ENCODE measurements at places on chromosomes 12 and 14.

DNA sequence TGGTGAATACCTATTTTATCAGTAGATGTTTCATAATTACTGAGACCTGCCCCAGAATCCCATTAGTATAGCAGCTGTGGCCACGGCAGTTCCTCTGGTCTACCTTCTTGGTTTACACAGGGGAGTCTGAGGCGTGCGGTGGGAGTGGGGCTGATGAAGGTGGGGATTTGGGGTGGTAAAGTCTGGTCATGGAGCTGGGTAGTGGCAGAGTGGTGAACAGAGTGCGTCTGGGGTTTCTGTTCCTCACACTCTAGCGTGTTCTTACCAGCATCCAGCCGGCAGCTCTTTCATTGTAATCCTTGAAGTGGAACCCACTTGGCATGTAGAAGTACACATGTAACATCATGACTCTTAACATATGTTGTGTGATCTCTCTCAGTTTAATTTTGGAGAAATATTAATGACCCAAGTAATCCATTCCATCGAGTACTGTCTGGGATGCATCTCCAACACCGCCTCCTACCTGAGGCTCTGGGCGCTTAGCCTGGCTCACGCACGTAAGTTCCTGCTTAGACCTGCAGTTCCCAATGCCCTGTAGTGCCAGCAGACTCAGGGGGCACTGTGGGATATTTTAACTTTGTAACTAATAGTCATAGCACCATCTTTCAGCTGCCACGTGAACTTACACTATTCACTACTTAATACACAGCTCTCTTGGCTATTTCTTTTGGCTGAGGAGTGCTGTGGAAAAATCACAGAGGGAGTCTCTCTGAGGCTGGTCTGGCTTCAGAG lies 7.9 kb upstream of the DNAH10 start:
- no peak for DNase-seq

- no peak for DNase-seq
Measured at GRCh38 chr12:55744340-55745030, 1.6 kb downstream of the GDF11 start.

DNA sequence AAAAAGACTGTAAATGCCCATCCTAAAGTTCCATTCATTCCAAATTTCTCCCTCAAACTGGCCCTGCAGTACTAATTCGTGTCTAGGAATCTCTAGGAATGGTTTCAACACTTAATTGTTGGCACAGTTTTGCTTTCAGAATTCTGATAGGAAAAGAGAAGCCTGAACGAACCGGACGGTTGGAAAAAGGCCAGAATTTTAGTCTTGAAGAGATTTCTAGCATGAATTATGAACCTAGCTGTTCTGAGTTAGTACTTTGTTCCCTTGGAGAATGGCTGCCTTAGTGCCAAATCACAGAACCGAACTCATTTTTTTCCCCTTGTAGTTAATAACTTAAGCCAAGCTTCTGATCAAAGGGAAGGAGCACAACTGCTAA lies 262.6 kb downstream of the ADAMTS20 start:
- DNase-seq = peak; percentile 67

DNA sequence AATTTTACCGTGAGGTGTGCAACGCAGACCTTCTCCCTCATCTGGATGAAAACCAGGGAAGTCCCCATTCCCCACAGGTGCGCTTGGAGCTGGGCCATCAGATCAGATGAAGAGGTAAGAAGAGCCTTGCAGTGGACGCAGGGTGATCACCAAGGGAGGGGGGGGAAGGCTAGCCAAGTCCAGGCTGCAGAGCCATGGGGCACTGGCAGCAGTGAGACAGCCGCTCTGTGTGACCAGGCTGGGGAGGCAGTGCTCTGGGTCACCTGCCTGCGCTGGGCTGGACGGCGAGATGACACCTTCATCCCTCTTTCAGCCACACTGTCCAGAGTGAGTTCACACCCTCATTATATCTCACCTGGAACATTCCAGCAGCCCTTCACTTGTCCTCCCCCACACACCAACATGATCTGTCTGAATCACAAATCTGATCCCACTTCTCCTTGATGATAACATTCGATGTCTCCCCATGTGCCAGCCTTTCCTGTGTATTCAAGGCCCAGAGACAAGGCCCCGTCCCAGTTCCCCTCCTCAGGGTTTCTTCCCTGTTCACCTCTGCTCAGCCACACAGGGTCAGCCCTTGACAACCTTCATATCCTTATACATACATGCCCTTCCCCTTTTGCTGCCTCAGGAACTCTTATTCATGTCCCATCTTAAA lies 65.9 kb upstream of the VASH1 start:
- DNase-seq = no peak

DNA sequence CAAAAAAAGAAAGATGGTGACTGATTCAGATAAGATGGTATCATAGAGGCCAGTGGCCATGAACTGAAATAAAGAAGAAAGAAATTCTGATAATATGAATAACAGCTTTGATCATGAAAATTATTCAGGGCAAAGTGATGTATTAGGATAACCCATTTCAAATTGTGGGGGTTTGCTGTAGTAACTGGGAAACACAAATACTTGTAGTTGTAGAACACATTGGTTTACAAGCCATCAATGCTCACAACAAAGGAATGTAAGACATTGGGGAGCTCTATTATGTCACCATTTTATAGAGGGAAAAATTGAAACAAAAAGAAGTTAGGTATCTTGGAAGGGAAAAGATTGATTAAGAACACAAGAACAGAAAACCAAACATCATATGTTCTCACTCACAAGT lies 140.4 kb upstream of the FRMD6 start:
- DNase-seq = no peak

DNA sequence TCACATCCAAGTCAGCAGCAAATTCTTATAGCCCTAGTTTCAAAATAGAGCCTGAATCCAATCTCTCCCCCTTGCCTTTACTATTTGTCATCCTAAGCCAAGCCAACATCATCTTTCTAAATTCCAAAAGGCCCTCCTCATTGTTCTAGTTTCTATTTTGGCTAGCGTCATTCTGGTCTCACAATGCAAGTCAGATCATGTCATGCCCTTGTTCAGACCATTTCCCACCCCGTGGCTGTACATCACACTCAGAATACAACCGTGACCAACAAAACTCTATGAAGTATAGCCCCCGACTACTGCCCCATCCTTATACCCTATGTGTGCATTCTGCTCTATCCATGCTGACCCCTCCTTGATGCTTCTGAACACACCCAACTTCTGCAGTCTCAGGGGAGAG lies 12.3 kb upstream of the GNG2 start:
- no peak for DNase-seq

- peak; percentile 58 for DNase-seq
Measured at GRCh38 chr12:29519585-29520182, 22.2 kb upstream of the OVCH1 start.

DNA sequence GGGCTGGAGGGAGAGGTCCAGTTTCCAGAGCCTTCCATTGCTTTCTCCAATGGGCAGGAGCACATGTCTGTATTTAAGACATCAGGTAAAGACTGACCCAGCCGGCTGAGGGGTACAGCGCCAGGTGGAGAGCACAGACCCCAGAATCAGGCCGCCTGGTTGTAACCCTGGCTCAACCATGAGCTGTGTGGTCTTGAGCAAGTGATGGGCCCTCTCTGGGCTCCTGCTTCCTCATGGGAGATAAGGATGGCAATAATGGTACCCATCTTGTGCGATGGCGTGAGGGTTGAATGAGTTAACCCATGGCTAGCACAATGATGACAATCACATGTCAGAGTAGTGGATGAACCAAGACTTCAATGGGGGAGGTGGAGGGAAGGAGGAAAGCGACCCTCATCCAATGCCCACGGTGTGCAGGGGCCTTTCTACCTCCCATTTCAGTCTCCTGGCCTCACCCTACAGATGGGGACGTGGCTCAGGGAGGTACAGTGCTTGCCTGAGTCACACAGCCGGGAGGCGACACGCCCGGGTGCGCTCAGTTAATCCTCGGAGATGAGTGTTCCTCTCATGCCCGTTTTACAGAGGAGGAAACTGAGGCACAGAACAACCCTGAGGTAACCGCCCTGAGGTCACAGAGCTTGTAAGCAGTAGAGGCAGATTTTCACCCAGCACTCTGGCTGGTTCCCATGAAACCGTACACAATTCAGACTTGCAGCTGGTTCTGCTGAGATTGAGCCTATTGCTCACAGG lies 163.9 kb downstream of the RBM19 start:
- no peak for DNase-seq

- peak; percentile 79 for DNase-seq
Measured at GRCh38 chr12:123571343-123571813, 13.0 kb upstream of the TMED2 start.

DNA sequence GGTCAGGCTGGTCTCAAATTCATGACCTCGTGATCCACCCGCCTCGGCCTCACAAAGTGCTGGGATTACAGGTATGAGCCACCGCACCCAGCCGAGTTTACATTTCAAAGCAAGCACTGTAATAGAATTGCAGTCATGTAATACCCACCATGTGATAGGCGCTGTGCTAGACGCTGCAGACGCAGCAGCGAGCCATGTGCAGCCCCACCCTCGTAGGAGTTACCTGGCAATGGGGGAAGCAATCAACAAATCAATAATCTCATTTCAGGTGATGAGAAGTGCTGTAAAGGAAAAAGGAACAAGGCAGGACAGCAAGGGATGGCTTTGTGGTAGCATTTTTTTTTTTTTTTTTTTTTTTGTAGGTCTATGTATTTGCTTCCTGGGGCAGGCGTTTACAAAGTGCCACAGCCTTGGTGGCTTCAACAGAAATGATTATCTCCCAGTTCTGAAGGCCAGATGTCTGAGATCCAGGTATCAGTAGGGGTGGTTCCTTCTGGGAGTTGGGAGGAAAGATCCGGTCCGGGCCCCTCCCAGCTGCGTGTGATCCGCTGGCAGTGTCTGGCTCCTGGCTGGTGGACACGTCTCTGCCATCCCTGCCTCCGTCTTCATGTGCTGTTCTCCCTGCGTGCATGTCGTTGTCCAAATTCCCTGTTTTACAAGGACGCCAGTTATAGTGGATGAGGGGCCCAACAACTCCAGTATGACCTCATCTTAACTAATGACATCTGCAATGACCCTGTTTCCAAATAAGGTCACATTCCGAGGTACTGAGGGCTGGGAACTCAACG lies 72.8 kb downstream of the TNFAIP2 start:
- no peak for DNase-seq

- no peak for DNase-seq
Measured at GRCh38 chr14:105384041-105384557, 14.2 kb upstream of the TEX22 start.

GRCh38 chr14:67975470-67975869 lies 155.9 kb downstream of the RAD51B start:
- DNase-seq = no peak

DNA sequence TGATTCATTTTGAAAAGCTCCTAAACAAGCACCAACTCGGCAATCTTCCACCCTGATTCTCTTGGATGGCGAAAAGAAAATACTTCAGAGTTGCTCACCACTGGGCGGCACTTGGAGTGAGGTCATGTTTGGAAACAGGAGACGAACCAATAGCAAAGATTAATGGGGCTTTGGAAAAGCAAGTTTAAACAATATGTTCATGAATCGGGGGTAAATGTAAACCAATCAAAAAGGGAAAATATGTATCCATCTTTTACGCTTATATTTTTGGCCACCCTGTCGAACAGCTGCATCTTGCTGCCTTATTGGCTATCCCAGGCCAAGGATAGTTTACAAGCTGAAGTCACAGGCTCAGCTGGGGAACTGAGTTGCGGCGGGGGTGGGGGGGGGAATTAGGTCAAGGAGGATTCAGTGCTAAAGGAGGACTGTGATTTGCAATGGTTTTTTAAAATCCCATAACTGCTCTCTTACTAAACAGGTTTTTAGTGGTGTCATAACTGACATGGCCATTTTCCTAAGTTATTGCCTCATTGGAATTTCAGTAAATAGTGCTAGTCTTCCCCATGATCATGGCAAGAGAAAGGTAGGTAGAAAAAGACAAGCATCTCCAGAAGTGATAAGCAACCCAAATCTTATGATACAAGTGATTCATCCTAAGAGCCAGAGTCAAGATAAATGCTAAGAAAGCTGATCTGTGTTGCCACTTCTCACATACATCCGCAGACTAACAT lies 210.6 kb downstream of the PHLDA1 start:
- DNase-seq = peak; percentile 47

- no peak for DNase-seq
Measured at GRCh38 chr14:58680698-58681097, 42.9 kb downstream of the DACT1 start.

DNA sequence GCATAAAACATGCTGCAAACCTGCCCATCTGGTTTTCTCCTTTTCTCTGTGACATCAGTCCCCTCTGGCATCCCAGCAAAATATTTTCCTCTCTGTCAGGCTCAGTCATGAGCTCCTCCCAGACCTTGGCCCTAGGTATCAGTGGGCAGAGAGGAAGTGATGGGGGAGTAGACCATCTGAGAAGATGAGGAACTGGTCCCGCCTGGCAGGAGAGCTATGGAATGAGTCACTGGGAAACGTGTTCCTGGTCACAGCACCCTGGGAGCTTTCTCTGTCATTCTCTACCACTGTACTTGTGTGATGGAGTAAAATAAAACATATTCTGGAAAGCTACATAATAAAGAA lies 5.0 kb upstream of the SRSF9 start:
- DNase-seq = peak; percentile 72

DNA sequence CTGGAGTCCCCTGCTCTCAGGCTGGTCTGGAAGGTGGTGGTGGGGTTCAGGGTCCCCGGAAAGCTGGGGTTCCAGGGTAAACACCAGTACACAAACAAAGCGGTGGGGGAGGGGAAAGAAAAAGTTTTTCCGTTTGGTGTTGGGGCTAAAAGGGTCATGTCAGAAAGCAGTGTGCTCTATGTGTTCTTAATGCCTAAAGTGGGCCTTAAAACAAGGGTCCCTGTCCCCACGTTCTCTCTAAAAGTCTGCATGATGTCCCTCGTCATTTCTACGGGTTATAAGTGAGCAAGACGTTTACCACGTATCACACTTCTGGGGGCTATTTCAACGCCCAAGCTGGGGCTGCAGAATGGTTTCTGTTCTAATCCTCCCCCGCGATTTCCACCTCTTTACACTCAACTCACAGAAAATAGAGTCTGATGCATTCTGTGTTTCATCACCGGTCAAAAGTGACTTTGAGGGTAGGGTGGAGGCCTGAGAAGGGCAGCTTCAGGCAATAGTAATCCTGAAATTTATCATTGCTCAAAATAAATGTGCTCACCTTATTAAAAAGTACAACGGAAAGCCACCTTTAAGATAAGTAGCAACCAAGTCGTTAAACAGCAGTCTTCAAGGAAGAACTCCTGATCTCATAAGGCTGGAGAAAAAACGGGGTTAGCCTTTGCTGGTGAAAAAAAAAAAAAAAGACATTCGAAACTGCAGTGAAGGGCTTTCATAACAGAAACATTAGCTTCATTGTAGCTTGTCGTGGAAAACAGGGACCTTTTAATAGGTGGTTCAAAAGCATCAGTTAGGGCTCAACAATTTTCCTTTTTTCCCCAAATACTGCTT lies 63.9 kb upstream of the PTGR2 start:
- DNase-seq = peak; percentile 74

DNA sequence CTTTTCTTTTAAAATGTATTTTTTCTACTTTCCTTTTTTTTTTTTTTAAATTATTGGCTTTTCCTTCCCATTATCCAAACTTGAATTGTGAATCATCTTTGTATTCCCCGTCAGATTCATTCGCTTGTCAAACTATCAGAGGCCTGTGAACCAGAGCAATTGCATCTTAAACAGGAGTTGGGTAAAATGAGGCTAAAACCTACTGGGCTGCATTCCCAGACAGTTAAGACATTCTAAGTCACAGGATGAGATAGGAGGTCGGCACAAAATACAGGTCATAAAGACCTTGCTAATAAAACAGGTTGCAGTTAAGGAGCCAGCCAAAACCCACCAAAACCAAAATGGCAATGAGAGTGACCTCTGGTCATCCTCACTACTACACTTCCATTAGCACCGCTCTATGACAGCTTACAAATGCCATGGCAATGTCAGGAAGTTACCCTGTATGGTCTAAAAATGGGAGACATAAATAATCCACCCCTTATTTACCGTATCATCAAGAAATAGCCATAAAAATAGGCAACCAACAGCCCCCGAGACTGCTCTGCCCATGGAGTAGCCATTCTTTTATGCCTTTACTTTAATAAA lies 19.9 kb downstream of the FUT8 start:
- no peak for DNase-seq
